Fibroblast of upper back skin (primary cell): ENCODE measurements at places on chromosomes 1 and 21.

- DNase-seq, result peak; percentile 84
These were observed 29.1 kb upstream of the GRHL3 start for GRCh38 chr1:24289937-24290595.

DNA sequence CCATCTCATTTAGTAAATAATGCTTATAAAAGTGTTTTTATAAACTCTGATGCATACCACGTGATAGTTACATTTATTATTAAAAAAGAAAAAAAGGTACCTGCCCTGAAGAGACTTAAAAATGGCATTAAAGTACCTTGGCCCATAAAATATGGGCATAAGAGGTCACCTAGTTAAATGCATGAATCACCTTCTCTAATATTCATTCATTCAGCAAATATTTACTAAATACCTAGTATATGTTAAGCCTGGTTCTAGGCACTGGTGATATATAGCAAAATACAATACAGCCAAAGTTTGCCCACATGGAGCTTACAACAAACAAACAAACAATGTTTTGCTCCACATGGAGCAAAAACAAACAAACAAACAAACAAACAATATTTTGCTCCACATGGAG, 87.0 kb downstream of the SCMH1 start:
- no peak for DNase-seq

DNA sequence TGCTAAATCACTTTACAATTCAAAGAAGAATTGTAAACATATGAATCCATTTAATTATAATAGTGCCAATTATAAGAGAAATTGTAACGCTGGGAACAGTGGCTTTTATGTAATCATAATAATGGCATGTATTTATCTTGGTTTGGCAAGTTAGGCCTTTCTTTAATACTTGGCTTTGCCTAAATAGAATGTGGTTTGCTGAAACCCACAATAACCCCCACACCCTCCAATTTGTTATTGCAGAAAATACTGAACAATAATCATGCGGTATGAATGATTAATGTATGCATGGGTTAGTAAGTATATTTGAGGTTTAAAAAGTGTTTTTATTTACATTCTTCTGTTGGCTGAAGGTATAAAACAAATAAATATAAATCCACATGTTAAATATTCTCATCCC, 138.2 kb downstream of the NFIA start:
- no peak for DNase-seq

DNA sequence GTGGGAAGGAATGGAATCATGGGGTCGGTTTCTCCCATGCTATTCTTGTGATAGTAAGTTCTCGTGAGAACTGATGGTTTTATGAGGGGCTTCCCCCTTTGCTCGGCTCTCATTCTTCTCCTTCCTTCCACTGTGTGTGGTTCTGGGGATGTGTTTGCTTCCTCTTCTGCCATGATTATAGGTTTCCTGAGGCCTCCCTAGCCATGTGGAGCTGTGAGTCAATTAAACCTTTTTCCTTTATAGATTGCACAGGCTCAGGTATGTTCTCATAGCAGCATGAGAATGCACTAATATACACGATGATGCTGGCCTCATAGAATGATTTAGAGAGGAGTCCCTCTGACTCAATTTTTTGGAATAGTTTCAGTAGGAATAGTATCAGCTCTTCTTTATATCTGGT, 195.4 kb upstream of the IVNS1ABP start:
- peak; percentile 20 for DNase-seq

GRCh38 chr1:160419150-160419837, 18.9 kb downstream of the VANGL2 start:
- DNase-seq, result no peak

DNA sequence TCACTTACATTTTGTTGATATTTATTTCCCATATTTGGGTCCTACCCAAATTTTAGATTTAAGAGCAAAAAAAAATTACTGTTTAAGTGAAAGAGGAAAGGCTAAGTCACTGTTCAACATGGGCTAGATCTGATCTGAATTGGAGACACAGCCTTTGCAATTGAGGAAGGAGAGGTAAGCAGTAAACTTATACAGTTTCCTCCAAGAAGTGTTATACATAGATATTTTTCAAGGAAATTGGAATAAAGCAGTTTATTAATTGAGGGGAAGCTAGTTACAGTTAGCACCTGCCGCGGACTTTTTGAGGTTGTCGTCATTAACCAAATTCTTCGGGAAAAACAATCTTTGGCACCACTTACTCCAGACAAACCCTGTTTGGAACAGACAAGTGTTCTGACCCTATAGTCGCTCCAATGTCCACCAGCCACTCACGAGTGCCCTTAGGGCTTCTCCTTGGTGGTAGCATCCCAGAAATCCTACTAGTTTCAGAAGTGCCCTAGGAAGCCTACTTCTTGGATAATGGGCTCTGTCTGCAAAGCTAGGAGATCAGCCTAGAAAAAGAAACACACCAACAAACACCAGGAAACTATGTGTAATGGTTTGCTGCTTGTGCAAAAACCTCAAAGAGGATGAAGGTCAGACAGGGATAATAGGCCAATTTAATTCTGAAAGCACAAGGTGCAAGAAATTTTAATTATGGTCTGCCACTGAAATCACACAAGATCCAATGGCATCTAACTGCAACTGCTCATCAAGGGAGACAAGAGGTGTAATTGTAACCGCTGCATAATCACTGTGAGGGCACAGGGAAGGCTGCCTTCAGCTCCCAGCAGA, 2.5 kb downstream of the WLS start:
- no peak for DNase-seq

DNA sequence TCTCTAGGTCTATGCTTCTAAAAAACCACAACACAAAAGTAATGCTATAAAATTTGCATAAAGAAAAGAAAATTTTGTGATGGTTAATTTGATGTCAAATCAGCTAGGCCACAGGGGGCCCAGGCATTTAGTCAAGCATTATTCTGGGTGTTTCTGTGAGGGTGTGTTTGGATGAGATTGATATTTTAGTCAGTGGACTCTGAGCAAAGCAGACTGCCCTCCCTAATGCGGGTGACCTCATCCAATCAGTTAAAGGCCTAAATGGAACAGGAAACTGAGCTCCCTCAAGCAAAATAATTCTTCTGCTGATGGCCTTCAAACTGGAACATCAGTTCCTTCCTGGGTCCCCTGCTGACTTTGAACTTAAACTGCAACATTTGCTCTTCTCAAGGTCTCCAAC, 358.0 kb downstream of the DSCAM start:
- no peak for DNase-seq

GRCh38 chr1:23453455-23454000, 29.0 kb upstream of the TCEA3 start:
- DNase-seq, result no peak

- no peak for DNase-seq
These were observed 12.5 kb downstream of the ACTRT2 start for GRCh38 chr1:3033790-3034090.

GRCh38 chr1:229223498-229223897, 47.4 kb upstream of the RAB4A start:
- DNase-seq, result no peak

DNA sequence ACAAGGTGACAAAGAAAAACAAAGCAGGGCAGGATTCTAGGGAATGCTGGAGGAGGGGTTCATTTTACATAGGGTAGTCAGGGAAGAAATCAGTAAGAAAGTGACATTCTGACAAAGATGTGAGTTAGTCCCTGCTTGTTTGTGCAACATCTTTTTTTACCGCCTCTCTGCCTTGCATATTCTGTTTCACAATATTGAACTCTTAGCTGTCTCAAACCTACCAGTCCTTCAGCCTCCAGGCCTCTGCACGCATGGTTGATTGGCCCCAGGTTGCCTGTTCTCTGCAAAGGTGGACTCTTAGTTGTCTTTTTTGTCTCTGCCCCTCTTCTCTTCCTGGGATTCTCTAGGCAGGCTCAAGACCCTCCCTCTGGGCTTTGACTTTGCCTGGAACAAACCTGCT, 152.2 kb upstream of the RUNX1 start:
- no peak for DNase-seq

DNA sequence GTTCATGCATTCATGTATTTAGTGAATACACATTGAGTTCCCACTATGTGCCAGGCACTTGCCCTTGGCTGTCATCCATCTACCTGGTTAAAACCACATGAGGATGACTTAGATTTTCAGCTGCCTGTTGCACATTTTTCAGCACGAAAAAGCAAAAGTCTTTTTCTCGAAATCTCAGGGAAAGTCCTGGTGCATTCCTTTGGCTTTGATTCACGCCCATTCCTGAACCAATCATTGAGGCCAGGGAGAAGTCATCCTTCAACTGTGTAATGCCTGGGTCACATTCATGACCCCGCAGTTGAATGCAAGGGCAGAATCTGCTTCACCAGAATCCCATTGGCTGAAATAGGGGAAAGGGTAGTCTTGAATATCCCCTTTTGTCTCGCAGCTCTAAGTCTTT, 84.4 kb downstream of the RNF220 start:
- peak; percentile 23 for DNase-seq

DNA sequence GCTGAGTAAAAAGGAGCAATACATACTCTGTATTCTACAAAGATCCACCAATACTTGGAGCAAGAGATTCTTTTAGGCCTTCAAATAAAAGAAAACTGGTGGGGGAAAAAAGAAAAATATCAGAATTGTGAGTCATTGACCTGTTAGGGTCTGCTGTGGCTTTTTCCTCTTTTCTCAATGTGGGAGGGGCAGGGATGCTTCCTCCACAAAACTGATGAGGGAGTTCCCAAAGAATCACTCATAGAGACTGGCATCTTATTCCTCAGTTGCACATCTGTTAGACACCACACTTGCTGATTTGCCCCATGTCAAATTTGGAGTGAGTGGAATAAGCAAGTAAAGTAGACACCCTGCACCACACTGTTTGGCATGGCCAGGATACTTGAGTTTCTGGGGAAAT, 16.6 kb downstream of the C1orf141 start:
- peak; percentile 21 for DNase-seq

- DNase-seq, result no peak
These were observed 47.1 kb downstream of the TCP10L start for GRCh38 chr21:32538147-32538792.

- DNase-seq, result peak; percentile 14
These were observed 2.9 kb downstream of the FLVCR1 start for GRCh38 chr1:212860713-212861581.
